ENCODE measurements at places on chromosomes 6 and 20. TPM values are rescaled to one million over a fixed set of nuclear protein-coding genes. Genes with fewer than 3 reads are reported as not detected.

DNA sequence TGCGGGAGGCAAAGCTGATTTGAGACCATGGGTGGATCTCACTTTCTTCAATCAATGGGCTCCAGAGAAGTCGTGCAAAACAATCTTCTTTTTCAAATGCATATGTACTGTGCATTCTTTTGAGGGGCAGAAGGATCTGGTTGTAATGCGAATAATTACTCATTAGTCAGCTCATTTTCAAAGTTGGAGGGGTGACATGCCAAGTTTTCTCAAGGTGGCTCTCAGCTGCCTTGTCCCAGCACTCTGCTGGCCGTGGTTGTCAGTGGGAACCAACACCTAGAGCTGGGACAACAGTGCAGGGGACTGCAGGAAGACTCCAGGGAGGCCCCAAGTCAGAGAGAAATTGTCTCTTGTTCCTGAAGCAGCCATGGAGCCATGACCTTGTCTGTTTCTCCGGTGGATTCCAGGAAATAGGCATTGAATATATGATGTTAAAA, 25.3 kb downstream of the MYT1 start:
- DNase-seq = no peak

DNA sequence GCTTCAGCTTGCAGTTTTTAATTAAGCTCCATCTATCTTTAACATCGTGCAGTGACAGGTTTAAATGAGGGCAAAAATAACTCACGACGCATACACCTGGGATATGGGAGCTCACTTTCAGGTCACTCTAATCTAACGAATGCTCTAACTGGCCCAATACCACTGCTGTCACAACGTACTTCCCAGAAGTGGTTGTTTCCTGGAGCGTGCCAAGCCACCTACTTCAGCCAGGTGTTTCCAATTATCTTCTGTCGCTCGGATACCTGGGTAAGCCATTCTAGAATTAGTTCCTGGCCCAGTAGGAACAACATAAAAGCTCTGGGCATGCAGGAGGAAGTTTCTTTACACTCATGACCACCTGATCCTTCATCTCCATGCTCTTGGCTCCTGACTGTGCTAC, 147.4 kb downstream of the FOXC1 start:
- DNase-seq = no peak

GRCh38 chr6:127376685-127377084, 33.3 kb upstream of the ECHDC1 start:
- DNase-seq = no peak

The ANKRD60 gene
- polyA plus RNA-seq = not detected

The PLA2G7 gene
- 1.2 TPM for polyA plus RNA-seq

DNA sequence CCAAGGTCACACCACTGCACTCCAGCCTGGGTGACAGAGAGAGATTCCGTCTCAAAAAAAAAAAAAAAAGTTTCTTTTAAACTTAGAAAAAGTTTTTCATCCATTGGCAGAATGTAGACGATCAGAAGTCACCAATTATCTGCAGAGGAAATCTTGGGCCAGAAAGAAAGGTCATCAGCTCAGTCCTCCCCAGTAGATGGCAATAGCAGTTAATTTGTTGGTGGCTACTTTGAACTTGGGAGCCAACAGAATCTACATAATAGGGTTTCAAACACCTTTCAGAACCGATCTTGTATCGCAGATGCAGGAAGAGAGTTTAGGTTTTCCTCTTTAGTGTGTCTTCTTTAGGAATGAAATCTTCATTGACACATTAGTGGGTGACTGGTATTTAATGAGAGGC, 41.7 kb downstream of the LBP start:
- no peak for DNase-seq

The SLC13A3 gene
- 2.8 TPM for polyA plus RNA-seq

The PM20D2 gene
- 327 TPM for polyA plus RNA-seq

The RSPO4 gene
- polyA plus RNA-seq = 0.29 TPM

The LHFPL5 gene
- not detected for polyA plus RNA-seq

DNA sequence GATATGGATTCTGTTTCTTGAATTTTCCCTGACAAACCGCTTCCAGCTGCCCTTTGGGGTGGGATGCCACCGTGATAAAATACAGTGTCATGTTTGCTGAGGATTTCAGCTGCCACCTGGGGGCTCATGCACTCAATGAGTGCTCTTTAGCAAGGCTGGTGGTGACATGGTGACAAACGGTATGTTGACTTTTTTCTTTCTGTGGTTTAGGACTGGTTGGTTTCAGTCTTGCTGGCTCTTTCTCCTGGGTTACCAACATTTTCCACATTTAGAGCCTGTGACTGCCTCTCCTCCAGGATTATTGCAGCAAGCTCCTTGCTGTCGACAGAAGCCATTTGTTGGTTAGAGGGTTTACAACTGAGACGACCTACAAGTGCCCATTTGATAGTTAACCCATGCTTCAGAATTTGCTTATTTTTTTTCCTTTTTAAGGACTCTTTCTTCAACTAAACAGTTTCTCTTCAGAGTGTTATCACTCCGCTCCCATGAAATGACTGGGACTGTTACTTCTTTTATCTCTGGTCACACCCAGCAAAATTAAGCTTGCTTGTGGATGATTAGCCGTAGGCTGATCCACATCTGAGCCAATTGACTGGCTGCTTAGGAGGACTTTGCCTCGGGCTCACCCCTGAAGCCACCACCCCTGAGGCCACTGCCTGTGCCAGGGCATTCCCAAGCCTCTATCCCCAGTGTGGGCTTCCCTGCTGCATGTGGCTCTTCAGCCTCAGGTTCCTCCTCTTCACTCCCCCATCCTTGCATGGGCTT, 48.4 kb upstream of the CDYL start:
- no peak for DNase-seq

GRCh38 chr20:47181056-47181862, 175.2 kb downstream of the ZMYND8 start:
- no peak for DNase-seq

DNA sequence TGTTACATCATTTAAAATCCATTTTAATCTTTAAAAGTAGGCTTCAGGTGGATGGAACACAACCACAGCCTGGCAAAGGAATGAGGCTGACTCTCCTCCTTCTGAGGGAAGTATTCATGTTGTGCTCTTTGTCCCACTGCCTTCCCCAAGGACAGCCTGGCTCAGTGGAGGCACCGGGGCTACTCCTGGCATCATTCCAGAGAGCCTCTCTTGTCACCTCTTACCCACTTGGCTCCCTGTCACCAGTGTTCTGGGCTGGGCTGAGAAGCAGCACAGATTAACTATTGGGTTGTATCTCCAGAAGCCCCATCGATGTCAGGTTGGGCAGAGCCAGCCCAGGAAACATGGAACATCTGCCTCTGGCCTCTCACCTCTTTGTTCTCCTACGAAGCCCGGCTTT, 10.7 kb upstream of the TP53INP2 start:
- DNase-seq = no peak

GRCh38 chr6:163949431-163949830, 534.9 kb downstream of the QKI start:
- DNase-seq = no peak

DNA sequence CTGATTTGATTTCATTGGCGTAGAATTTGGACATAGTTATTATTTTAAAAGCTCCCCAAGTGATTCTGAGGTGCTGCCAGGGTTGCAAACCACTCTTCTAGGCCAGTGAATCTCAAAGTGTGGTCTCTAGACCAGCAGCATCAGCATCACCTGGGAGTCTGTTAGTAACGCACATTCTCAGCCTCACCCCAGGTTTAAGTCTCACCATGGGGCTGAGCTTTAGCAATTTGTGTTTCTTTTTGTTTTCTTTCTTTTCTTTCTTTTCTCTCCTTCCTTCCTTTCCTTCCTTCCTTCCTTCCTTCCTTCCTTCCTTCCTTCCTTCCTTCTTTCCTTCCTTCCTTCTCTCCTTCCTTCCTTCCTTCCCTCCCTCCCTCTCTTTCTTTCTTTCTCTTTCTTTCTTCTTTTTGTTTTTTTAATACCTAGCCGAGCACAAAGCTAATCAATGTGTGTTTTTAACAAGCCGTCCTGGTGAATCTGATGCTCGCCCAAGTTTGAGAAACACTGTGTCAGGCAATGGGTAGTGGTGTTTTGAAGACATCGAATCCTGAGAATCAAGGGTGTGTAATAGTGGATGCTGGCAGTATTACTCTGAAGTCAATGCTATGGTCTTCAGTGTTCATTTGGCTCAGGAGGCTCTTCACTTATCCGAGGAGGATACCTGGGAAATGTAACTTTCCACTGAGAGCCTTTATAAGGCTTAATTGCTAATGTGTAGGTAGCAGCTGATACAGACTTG, 104.9 kb downstream of the SLX4IP start:
- DNase-seq = no peak

The TRIM27 gene
- polyA plus RNA-seq = not detected

GRCh38 chr6:68728159-68728979, 93.3 kb downstream of the ADGRB3 start:
- DNase-seq = no peak

DNA sequence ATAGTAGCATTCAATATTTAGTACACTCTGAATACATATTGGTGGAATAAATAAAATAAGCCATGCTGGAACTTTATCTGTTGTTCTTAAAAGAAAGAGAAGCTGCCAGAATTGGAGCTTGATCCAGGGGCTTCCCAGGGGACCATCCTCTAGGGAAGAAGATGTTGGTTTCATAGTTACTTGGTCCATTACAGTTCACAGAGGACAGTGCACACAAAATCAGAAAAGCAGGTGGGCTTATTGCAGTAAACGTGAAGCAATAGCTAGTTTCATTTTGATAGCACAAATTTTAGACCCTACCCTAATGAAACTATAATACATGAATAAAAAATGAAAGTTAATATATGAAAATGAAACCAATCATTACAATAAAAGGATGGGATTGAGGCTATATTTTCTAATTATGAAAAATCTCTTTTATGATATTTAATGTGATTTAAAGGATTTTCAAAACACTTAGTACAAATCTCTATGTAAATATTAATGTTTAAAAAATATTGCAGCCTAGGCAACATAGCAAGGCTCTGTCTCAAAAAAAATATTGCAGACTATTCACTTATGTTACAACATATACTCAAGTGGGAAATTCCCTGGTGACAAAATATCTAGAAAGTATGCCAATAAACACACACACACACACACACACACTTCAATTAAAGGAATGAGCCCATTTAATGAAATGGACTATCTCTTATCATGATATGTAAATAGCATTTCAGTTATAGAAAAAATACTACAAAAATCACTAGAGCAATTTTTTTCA, 227.0 kb upstream of the MARCKS start:
- DNase-seq = no peak

GRCh38 chr20:35226884-35227681, 593 bp downstream of the MMP24 start:
- peak; percentile 59 for DNase-seq

The CLPSL1 gene
- not detected for polyA plus RNA-seq

The PPP1R14C gene
- polyA plus RNA-seq = 57.3 TPM

The IRF4 gene
- polyA plus RNA-seq = 0.60 TPM

- DNase-seq = no peak
These were observed 11.1 kb upstream of the TCF15 start for GRCh38 chr20:621125-621756.

The DNAH8 gene
- 0.76 TPM for polyA plus RNA-seq

DNA sequence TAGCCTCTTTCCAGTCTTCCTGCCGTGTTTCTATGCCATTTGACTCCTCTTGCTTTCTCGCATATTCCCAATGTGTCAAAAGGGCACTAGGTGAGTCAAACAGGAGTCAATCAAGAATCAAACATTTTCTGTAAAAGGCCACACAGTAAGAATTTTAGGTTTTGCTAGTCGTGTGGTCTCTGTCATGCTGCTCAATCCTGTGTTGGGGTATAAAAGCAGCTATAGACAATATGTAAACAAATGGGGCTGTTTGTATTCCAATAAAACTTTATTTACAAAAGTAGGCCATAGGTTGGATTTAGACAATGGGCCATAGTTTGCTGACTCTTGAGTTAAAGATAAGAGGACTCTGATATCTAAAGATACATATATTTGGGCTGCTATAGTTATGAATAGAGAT, 235.4 kb upstream of the BTBD3 start:
- no peak for DNase-seq

- DNase-seq = no peak
These were observed 47.8 kb downstream of the MYH7B start for GRCh38 chr20:35003211-35004031.

- DNase-seq = no peak
These were observed 162.1 kb upstream of the RAB32 start for GRCh38 chr6:146381486-146381885.

DNA sequence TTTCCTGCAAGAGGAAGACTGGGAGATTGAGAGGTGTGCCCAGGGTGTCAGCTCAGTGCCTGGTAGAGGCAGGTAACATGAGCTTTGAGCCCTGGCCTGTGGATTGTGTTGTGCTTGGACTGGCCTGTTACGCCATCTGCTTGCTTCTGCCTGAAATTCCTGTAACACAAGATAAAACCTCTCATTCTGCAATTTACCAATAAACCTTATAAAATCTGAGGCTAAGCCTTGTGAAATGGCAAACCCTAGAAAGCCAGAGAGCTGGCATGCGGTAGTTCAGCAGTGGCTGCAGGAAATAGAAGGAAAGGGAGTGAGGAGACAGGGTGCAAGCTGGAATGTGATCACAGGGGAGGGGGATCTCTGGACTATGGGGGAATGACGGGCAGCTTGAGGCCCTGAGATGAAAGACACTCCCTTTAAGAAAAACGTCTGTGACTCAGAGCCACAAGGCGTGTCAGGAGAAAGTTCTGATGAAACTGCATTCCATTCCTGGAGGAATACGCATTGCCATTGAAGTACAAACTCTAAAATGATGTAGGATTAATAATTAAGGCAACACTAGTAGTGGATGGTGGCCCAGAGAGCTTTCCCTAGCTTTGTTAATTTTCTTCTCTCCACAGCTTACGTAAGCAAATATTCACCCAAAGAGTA, 26.3 kb upstream of the TFAP2A start:
- no peak for DNase-seq

DNA sequence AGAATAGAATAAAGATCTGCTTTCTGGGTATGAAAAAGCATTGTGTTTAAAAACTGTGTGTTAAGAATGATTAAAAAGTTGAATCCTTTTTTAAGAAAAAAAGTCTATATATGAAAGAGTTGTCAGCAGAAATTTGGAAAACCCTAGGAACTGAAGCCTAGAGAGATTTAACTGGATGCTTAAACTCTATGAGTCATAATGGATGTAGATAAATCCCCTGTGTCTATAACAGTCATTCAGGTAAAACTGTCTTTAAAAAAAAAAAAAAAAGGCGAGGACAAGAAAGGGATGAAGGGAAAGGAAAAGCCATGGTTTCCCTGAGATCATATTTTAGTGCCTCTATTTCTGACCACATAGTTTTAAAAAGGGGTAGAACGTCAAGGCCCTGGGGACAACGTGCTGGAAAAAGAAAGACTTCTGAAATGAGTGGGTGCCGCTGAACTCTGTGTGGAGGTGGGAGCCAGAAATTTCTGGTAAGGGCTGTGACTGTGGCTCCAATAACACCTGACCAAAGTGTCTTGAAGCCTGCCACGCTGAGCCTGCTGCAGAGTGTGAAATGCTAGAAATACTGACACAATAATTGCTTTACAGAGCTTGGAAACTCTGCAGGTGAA, 302.6 kb upstream of the ARID1B start:
- DNase-seq = no peak

- no peak for DNase-seq
These were observed 155.1 kb upstream of the SOX4 start for GRCh38 chr6:21438237-21438985.

The MLN gene
- not detected for polyA plus RNA-seq

DNA sequence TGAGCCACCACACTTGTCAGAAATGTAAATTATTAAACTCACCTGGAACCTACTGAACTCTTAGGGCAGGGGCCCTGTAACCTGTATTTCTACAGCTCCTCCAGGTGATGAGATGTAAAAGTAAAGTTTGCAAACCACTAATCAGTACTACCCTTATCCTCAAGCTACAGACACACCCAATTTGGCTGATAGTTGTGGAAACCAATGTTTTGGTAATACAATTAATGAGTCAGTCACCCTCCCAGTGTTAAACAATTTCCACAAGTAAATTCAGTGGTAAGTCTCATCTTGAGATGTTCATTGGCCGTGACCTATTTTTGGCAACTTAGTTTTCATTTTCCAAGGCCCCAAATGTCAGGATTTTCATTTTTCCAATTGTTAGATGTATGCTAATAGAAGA, 29.6 kb downstream of the GCNT2 start:
- no peak for DNase-seq

Data from muscle of arm (tissue), 14 donors.